ENCODE measurements at places on chromosomes 12 and 14. TPM values are rescaled to one million over a fixed set of nuclear protein-coding genes. Genes with fewer than 3 reads are reported as not detected.

DNA sequence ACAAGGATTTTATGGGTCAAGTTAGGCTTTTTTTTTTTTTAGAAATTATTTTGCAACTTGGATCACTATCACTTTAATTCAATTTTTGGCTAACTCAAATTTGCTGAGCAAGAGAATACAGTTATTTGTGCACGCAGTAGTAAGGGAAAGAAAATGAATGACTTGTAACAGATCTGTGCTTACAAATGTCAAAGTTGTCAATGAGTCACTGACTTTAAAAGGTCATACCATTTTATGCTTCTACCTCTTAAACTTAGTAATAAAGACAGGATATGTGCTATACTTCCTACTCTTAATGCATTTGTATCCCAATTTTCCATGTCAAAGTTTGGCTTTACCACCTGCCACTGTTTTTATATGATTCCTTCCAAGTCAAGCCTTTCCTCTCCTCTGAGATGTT, 131.1 kb upstream of the FBXO33 start:
- no peak for DNase-seq

DNA sequence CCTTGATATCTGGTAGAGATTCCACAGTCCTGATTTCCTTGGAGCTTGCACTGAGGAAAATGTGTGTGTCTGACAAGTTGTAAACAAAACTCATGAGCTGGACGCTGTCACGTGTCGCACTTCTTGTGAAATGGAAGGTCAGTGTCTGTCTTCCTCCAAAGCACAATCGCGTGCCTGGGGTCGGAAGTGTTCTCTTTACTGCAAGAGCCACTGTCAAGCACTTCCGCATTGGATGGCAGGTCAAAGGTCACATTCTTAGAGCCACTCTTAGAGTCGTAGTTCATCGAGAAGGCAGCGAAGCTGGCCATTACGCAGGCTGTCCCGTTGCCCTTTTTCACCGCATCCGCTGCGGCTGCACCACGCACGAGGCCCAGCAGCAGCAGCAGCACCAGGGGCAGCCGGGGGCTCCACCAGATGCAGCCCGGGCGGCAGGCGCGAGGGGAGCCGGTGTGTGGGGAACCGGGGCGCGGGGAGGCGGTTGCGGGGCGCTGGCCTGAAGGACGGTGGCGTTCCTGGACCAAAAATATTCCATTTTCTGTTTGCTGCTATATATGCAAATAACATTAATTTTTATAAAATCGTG, 45.0 kb downstream of the LRTM2 start:
- DNase-seq, result no peak

DNA sequence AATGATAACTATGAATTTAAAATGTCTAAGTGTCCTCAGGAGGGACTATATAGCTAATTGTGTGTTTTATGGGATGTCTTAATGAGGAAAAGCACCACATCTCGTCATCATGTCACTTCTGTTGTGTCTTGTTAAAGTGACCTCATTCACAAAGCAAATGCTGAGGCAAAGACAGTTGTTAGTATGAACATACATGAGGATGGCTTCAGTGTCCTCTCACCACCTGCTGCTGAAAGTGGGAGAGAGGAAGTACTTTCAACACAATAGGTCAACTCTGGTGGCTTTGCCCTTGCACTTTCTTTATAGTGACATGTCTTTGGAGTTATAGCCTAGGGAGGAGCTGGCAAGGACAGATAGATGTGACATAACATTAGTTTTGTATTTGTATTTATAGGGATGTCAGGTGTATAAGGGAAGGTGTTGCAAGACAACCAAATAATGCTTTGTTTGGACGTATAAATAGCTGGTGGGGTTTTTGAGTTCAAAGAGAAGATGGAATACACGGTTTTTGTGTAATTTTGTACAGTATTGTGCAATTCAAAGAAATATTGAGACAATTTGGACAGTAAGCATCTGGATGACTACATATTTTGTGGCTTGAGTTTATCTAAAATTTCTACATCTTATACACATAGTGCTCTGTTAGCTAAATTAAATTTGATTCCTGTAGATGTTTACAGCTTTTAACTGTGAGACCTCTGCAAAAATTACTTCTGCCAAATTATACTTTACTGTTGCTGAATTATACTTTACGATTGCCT, 131.7 kb upstream of the ATP2B1 start:
- no peak for DNase-seq

GRCh38 chr12:119412811-119413794, 78.6 kb downstream of the CCDC60 start:
- DNase-seq, result peak; percentile 56

DNA sequence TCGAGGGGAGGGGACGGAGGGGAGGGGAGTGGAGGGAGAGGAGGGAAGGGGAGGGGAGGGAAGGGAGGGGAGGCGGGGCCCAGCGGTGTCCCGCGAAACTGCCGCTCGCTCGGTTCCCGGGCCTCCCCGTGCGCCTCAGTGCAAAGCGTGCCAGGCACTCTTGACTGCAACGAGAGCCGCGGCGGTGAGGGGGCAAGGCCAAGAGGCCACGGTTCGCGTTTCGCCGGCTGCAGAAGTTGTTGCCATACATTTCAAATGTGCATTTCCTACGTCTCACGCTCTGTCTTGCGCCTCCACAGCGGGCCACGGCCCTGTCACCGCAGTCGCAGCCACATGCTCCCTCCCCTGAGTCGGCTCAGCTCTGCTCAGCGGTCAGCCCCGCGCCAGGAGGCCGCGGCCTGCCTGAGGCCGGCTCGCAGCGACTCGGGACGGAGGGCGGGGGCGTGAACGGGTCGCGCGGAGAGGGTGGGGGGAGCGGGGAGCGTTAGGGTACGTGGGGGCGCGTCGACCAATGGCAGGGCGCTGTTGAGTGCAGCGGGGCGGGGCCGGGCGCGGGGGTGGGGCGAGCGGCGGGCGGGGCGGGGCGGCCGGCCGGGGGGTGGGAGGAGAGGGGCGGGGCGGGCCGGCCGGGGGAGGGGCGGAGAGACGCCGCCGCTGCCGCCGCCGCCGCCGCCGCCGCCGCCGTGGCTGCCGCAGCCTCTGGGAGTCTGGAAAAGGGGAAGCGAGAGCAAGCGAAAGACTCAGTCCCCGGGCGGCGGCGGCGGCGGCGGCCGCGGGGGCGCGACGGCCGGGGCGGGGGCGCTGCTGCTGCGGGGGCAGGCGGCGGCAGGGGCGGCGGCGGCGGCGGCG, at the start of gene PPP2R5C:
Gene PPP2R5C, plus strand, starts transcription at position 678 of the 849 bp plus-strand sequence. CDS start 185 bp downstream, outside the sequence.
- peak; percentile 62 for DNase-seq

DNA sequence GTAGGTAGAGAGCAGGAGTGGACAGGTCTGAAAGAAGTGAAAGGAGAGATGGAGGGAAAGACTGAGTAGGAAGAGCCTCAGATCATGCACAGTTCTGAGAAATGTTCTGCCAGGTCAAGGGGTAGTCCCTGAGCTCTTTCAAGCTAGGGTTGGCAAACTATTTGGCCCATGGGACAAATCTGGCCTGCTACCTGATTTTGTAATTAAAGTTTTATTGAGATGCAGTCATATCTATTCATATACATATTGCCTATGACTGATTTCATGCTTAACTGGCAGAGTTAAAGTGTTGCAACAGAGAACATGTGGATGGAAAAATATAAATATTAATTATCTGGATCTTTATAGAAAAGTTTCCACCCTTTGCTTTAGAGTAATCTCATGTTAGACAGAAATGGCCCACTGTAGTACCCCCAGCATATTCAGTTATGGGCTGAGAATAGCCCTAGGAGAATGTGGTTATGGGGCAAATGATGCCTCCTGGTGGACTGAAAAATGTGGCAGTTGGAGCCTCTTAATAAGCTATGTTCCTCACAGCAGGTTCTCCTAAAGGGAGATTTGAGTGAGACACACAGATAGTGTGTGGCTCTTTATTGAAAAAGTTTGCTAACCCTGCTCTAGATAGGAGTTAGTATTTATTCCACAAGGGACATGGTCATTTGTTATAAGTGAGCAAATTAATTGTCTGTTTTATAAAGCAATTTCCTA, 476.9 kb downstream of the LRIG3 start:
- peak; percentile 40 for DNase-seq

- DNase-seq, result no peak
These were observed 416.3 kb upstream of the ATP2B1 start for GRCh38 chr12:90124914-90125313.

DNA sequence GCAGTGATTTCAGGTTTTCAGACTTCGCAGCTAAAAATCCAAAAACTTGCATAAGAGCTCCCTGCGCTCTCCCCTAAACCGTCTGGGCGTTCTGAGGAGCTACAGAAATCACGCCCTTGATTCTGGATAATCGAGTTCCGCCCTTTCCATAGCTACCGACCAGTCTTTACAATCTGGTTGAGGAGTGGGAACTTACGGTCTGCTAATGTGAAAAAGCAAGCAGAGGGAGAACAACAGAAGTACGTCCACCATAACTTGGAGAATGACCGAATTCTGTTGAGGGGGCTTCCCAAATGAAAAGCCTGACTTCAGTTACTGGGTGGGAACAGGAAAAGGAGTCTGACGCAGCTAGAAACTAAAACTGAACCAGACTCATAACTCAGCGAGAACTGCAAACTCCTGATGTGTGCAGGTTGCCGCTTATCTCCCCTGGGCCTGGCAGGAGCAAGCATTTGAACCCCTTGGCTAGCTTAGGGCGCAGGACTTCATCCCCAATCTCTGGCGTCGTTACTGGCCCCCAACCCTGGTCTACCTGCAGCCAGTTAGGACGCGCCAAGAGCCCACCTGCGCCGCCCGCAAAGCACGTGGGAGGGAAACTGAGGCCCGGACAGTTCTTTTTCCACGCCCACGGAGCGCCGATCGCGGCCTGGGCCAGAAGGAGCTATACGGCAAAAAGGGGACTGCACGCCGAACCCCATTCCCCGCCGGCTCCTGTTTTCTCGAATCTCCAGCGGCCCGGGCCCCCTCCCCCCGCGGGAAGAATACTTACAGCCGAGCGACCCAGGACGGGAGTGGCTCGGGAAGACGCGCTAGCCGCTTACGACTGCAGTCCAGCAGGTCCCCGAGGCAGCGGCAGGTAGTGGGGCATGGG, 838 bp downstream of the LRIG3 start:
- no peak for DNase-seq

TAS2R50 gene
- 0.54 TPM for total RNA-seq

CLEC9A gene
- total RNA-seq, result not detected

SYNDIG1L gene
- total RNA-seq, result not detected
